ENCODE measurements at places on chromosomes 6 and 20.

- DNase-seq = no peak
Observed at GRCh38 chr20:2822073-2822472, 5.9 kb downstream of the TMEM239 start.

DNA sequence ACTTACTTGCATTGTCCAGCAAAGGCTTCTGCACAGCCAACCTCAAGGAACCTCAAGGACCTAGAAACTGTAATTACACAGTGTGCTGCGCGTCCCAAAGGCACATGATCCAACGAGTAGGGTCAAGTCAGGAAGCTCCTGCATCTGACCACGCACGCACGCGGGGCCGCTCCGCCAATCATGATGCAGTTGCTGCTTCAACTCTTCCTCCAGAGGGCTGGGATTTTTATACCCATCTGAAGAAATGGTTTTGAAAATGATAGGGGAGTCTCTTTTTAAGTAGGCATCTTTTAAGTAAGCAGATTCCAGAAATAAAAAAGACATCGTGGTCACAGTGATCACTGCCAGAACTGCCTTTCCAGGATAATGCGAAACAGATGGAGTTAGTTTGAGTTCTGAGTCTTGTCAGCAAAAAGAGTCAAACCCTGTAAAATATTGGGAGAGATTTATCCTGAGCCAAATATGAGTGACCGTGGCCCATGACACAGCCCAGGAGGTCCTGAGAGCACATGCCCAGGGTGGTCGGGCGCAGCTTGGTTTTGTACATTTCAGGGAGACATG is 34.0 kb downstream of the KIF25 start:
- DNase-seq = no peak

DNA sequence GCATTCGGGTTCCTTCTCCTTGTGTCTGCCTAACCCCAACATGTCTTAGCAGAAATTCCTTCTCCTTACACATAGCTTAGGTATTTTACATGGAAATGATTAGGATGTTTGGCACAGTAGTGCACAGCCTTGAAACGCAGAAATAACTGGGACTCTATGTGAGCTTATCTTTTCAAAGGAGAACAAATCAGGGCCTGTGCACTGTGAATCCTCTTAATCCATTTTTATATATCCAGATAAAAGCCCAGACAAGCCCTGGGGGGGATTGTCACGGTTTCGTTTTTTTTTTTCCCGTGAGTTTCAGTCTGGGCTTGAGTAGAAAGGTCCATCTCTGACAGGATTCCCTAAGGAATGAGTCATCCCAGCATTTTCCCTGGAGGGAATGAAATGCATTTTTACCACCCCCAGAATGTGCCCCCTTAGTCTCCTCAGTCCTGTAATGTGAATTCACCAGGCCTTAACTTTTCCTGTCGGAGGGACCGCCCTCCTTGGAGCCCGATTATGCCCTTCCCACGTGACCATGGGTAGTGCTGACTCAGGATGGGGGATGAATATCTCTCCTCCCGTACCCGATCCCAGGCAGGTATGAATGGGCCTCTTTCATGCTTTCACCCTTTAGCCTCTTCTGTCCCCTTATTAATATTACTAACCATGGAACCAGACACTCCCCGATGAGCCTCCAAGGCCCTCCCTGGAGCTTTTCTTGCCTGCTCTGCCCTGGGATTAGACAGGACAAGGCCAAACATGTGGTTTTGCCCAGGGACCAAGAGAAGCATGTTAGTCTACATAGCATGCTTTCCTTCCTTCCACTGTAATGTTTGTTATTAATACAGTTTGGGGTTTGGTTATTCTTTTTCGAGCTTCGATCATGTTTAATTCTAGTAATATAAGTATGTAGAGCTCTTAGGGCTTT is 23.9 kb upstream of the NAA20 start:
- no peak for DNase-seq

DNA sequence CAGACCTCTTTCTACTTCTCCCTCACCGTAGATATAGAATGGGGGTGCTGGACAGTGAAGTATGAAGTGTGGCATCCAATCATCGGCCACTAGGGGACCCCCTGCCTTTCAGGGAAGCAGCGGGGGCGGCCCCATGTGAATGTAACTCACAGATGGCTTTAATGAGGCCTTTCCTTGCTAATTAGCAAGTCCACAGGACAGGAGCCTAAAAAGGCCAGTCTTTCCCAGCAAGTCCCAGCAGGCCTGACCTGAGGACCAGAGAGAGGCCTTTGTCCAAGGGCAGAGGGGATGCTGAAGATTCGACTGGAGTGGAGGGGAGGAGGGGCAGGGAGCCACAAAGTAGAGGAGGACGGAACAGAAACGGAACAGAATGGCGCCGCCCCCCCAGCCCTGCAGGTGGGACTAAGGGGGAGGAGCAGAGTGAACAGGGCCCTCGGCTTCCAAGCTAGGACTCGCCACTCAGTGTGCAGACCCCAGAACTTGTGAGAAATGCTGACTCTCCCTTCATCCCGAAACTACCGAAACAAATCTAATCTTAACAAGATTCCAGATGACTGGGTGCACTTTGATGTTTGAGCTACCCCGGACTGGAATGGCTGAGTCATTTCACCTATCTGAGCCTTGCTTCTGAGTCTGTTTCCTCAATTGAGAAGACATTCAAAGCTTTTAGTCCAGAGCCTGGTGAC is 5.8 kb downstream of the C6orf132 start:
- DNase-seq = no peak

GRCh38 chr6:13437218-13437996 is 50.0 kb downstream of the GFOD1 start:
- DNase-seq = no peak
